ENCODE measurements at places on chromosomes 5 and 9.

DNA sequence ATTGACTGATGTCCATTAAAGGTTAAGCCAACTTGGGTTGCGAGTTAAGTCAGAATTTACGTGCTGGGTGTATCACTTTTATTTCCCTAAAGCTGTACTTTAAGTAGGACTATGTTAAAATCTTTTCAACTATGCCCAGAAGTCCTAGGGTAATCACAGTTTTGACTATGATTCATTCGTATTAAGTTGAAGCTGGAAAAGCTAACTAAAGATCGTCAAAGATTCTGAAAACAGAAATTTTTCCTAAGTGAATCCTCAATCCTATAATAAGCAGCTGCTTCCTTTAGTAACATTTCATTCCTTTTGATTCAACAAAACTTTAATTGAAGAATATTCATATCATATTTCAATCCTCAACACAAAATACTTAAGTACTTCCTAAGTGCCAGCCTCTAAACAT lies 460.4 kb downstream of the ACTL7B start:
- no peak for DNase-seq

DNA sequence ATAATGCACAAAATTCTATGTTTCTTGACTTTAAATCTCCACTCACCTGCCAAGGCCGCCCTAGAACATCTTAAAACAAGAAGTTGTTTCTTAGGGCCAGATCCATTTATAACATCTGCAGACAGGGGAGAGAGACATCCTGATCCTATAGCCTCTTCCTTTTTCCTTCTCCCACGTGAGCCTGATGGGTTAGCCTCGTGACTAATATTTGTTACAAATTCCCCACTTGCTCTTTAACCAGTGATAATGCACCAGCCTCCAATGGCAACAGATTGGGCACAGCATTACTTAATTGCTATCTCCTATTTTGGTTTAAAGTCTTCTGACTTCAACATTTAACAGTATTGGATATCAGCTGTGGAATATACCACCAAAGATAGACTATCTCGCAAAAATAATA lies 196.5 kb downstream of the GADD45G start:
- no peak for DNase-seq

DNA sequence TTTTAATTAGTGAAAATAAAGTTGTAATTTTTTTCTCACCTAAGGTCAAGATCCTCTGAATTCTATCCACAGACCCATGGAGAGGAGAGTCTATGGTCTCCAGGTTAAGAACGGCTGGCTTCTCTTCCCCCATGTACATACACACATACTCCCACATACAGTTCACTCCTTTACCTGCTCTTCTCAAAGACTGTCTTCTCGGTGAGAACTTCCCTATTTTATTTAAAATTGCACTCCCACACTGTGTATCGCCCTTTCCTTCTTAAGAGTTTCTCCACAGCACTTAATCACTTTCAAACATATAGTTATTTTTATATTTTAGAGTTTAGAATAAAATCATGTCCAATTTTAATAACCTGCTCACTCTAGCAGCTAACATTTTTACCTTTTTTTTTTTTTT lies 3.6 kb upstream of the JADE2 start:
- no peak for DNase-seq

DNA sequence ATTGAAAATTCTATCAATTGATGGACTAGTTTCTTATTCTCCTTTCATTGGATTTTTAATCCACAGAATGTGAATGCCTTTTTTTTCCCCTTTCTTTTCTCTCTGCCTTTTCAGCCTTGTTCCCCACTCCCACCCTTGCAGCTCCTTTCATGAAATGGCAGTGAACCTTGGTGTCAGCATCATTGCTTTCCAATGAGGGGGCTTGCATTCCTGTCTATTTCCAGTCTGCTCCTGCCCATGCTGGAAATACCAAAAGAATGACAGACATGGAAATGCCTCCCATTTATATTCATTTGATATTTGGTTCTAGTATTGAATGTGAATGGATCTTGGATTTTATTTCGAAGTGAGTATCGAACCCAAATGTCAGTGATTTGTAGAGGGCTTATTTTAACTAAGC lies 162.7 kb upstream of the SGCD start:
- no peak for DNase-seq

- no peak for DNase-seq
Measured at GRCh38 chr5:51664491-51665250, 281.4 kb downstream of the ISL1 start.

DNA sequence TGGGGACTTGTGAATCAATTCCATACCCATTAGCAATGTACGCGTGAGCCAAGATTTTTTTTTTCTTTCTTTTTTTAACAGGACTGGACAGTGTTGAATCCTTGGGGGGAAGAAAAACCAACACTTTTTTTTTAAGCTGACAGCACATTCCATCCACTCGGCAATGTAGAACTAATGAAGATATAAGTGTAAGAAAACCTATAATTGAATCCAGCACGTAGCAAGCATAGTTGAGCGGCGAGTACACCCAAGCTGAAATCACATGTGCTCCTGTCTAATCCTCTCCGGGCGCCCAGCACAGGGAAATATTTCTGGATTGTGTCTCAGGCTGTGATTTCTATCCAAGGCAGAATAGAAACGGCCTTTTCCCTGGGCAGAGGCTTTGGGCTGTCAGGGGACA lies 118.2 kb downstream of the BOD1 start:
- no peak for DNase-seq

GRCh38 chr5:132461569-132462070 lies 29.0 kb downstream of the IRF1 start:
- no peak for DNase-seq

DNA sequence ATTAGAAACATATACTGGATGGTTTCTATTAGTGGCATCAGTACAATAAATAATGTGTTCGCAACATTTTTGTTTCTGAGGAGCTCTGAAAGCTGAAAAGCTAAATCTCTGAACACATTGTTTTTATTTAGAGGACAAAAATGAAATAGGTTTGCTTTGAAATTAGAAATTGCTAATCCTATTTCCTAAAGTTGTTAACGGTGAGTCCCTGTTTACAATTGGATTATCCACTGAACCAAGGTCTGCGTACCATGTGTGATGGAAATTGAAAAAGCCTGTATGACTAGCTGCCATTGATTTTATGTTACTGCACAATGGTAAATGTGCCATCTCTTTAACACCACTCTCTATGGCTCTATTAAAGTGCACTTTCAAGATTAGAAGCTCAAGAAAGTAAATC lies 297.7 kb upstream of the NUDT12 start:
- DNase-seq, result no peak

GRCh38 chr5:51990241-51990640 lies 607.0 kb downstream of the ISL1 start:
- no peak for DNase-seq

DNA sequence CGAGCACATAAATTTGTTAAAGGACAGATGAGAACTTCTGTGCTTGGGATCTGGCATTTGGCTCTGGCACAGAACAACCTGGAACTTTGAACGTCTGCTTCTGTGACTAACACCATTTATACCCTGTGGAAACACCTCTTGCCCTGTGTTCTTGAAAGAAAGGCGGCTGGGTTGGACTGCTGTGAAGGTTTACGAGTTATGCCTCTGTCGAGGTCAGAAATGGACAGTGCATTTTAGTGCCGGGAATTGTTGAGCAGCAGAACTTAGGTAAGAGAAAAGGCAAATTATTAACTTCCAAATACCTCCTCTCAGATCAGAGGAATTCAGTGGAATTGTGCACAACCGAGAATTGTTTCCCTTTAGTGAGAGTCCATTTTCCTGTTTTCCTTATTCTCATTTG lies 14.1 kb upstream of the INIP start:
- DNase-seq, result no peak

- DNase-seq, result no peak
Measured at GRCh38 chr5:94558028-94558427, 60.4 kb downstream of the KIAA0825 start.

DNA sequence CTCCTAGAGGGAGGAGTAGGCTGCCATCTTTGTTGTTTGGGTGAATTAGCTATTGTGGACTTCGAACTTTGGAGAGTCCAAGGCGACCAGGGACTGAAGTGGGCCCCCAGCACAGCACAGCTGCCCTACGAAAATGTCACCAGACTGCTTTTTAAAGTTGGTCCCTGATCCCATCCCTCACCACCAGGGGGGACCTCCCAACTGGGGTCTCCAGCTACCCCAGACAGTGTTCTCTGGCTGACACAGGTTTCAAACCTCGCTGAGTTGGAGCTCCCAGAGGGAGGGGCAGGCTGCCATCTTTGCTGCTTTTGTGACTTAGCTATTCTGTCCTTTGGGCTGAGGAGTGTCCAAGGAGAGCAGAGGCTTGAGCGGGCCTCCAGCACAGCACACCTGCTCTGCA lies 45.7 kb upstream of the ADRB2 start:
- DNase-seq, result no peak

DNA sequence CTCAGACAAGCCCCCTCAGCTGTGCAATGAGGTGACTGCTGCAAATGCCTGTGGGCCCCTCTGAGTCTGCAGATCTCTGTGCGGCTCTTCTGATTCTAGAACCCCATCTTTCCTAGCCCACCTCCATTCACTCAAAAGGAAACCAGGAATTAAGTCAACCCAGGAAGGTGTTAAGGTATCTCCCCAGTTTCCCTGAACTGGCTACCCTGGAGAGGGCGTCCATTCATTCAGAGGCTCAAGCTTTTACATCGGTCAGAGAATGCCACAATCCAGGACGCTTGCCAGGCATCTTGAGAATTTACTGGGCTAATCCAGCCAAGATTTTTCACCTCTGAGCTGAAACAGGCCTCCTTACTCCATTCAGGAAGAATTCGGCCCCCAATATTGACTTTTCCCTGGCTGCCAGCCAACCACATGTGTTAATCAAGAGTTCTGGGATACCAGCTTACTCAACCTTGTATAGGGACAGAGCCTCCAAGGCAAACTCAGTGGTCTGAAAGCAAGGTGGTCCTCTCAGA lies 889 bp upstream of the ADAMTS12 start:
- no peak for DNase-seq

DNA sequence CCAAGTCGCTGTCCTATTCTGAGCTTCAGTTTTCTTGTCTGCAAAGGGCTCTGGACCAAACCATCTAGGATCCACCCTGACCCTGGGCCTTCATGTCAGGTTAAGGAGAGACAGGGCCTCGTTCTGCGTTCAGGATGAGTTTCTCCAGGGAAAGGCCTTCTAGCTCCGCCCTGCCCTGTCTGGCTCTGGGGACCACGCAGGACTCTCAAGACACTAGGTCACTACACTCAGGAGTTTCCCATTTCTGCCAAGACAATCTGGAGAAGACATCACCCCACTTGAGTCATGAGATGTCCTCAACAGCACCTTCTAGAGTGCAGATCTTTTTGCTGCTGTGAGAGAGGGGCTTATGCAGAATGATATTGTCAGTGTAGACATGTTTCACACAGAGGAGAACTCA lies 53.2 kb upstream of the KCNMB1 start:
- DNase-seq, result no peak

GRCh38 chr9:138047469-138048040 lies 170.0 kb downstream of the CACNA1B start:
- DNase-seq, result no peak

DNA sequence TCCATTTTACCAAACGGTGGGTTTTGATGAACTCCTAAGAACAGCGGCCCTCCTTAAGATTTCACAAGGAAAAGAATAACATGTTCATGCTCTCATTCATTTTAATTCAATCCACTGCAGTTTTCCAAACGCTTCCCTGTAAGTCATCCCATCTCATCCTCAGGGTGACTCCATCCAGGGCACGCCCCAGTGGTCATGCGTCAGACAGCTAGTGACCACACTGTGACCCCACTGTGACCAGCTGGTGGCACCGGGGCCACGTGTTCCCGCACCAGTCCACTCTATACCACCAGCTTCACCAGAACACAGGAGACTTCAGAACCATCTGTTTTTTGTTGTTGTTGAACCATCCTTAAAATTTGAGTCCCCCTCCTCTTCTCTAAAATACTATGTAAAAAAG lies 14.3 kb downstream of the ATPSCKMT start:
- no peak for DNase-seq

GRCh38 chr5:92508271-92508670 lies 1072.7 kb downstream of the NR2F1-AS1 start:
- DNase-seq, result no peak

DNA sequence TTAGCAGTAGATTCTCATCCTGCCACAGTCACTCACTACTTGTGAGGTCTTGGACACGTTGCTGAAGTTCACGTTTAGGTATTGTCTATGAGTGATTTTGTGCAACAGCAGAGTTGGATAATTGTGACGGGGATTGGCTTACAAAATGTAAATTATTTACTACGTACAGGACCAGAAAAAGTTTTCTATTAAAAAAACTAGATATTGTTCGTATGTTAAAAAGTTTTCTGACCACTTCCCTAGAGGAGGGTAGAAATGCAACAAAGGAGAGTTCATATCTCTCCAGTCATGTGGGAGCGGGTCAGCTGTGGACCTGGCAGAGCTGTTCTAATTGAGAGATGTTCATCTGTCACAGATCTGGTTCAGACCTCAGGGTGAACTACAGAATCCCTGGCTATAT lies 976.1 kb upstream of the NUDT12 start:
- no peak for DNase-seq

- no peak for DNase-seq
Measured at GRCh38 chr5:148336704-148337435, 1.5 kb downstream of the SPINK9 start.

DNA sequence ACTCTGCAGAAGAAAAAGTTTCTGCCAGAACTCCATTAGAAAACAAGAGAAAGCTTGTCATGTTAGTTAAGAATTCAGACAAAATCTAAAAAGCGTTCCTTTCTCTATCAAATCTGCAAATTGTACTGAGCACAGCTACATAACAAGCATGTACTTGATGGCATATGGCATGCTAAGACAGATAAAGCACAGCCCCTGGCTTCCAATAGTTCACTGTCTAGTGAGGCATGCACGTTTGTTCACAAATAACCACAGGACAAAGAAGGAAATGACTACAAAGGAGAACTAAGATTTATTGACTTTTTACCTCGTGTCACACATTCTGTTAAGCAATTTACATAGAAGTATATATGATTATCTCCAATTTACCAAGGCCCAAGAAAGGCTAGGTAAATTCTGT lies 518.2 kb upstream of the TLE4 start:
- no peak for DNase-seq

DNA sequence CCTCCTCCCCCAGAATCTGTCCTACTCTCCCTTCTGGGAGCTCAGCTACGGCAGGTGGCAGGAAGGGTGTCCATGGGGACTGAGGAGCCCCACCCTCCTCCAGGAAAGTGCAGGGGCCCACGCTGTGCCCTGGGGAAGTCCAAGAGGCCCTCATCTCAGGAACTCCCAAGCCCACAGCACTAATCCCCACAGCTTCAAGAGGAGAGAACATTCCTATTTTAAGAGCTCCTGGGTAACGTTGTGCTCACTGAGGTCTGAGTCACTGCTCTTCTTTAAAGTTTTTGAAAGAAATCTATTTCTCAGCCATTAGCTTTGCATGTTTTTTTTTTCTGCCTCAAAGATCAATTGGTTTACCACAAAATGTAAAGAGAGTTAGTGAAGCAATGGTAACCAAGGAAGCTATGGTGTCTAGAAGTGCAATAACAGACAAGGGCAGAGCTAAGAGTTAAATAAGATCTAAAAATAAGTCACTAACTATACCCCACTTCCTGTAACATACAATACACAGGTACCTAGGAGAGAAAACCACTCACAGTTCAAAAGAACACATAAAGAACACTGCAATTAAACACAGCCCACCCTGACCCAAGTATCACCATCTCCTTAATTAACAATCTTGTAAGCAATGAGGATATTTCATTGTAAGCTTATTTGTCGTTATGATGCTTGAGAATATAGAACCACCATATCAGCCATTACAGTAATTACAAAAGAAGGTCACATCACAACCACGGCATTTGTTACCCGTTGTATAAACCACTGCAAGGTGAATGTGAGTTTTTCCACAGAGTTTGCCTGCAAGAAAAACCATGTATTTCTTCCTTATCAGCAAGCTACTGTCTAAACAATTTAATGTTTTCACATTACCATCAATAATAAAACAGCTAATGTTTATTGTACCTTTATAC lies 382.3 kb upstream of the SLC30A5 start:
- DNase-seq, result no peak

- no peak for DNase-seq
Measured at GRCh38 chr5:135738564-135738875, 95.9 kb upstream of the SLC25A48 start.
